ENCODE measurements at places on chromosomes 7 and 10.

DNA sequence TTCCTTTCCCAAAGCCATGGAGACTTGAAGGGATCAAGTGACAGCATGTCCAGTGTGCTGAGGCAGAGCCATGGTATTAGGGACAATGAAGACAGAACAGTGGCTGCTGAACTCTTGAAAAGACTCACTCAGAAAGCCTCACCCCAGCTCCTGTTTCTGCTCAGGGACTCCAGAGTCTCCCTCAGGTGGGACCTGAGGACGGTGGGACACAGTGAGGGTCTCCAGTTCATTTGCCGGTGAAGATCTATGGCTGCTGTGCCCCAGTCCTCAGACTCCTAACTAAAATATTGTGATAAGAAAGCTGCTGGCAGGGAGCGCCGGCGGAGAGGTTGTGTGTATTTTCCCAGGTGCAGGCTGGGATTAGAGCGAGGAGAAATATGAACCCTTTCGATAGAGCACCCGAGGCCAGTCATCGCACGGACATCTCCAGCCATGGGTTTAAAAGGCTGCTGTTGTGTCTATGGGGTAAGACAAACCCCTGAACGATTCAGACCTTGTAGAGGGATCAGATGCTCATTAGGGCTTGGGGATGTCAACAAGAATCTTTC, 57.2 kb downstream of the C7orf25 start:
- ATAC-seq, result no peak

DNA sequence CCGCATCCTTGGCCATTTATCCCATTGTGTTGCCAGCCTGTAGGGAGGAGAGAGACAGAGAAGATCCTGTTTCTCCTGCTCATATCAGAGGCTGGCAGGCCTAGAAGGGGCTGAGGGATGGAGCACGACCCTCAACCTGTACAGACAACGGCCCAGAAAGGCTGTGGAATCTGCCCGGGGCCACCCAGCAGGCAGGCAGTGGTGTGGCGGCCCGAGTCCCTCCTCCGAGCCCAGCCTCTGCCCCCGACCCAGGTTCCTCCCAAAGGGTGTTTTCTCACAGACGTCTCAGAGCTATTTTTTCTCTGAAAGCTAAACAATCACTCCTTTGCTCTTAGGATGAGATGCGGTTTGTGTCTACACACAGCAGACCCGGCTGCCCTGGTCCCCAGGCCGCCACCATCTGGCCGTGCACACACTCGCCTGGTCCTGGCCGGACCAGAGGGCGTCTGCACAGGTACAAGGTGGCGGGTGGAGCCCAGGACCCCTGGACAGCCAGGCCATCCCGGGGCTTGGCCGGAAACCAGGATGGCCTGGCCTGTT, 69.3 kb downstream of the FOXL3 start:
- ATAC-seq, result no peak

GRCh38 chr7:131011976-131012375, 278.0 kb upstream of the KLF14 start:
- ATAC-seq, result peak; percentile 4

- no peak for ATAC-seq
These were observed 25.8 kb downstream of the TACC2 start for GRCh38 chr10:122014652-122015248.

DNA sequence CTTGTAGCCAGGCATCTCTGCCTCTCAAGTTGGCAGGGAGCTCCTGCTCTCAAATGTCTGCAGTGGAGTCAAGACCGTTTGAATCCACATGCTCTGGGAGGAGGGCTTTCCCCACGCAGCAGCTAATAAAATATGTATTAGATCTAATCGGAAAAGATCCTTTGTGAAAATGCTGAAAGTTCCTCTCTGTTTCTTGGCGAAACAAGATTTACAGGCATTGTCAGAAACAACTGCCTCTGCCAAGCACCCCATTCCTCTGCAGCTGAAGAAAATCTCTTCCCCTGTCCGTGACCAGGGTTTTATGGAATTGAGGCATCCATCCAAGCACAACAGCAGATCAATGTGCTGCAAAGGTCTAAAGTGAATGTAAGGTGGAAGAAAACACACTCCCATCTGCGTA, 165.8 kb downstream of the TCERG1L start:
- no peak for ATAC-seq

GRCh38 chr10:30553626-30554439, 75.7 kb downstream of the LYZL2 start:
- ATAC-seq, result no peak

DNA sequence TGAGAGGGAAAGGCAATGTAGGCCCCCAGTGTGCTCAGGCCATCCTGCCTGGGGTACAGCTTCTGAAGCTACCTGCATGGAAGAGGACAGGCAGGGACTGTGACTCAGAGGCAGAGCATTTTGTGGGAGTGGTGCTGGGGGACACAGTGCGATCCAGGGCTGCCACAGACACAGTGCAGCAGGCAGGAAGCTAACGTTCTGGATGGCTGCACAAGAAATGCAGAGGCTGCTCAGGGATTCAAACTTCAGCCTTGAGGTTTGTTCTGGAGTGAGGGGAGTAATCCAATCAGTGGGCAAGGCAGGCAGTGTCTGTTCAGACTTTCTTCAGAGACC, 648.0 kb upstream of the IGFBP3 start:
- ATAC-seq, result no peak

GRCh38 chr7:70587739-70588138, 544.2 kb upstream of the GALNT17 start:
- ATAC-seq, result no peak

- ATAC-seq, result no peak
These were observed 187.6 kb downstream of the CFTR start for GRCh38 chr7:117667456-117667855.

DNA sequence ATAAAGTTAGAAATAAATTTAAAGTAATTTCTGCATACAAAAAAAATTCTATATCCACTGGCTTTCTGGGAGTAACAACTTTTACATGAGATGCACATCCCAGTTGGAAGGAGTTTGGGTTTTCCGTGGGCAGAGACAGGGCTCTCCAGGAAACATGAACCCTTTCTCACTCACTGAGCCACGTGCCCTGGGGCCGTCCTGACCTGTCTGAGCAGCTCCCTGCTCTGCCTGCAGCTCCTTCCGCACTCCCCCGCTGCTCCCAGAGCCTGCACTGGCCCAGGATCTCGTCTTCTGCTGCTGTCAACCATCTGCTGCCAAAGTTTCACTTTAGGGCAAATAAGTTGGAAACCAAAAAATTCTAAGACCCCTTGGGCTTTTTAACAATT, 169.1 kb downstream of the DIP2C start:
- no peak for ATAC-seq
